PC-9 (cell line): ENCODE measurements at places on chromosomes 3 and 15. TPM values are rescaled to one million over a fixed set of nuclear protein-coding genes. Genes with fewer than 3 reads are reported as not detected.

SOX14 gene
- not detected in 2 replicates for total RNA-seq

TPRG1 gene
- 1.7 and 1.9 TPM in 2 replicates for total RNA-seq

DNA sequence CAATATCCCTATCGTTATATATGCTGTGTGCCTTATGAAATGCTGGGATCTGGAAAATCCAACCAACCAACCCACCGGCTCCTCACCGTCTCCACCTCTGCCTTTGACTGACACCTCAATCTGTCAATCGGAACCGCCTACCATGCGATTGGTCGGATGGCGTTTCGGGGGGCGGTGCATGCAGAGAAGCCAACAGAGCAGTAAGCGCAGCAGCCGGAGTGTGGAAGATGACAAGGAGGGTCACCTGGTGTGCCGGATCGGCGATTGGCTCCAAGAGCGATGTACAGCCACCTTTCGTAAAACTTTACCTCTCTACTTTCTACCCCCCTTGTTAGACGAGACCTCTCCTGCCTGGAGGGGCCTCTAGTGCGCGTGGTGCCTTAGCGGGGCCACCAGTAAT lies 6.3 kb downstream of the CLK3 start:
- H3K4me1 ChIP-seq, result peaks cover 8% of the 10 kb centered on the region
- DNase-seq, result no peak
- H3K4me3 ChIP-seq, result no peak overlapping the region
- no peak overlapping the region for H3K27ac ChIP-seq

DNA sequence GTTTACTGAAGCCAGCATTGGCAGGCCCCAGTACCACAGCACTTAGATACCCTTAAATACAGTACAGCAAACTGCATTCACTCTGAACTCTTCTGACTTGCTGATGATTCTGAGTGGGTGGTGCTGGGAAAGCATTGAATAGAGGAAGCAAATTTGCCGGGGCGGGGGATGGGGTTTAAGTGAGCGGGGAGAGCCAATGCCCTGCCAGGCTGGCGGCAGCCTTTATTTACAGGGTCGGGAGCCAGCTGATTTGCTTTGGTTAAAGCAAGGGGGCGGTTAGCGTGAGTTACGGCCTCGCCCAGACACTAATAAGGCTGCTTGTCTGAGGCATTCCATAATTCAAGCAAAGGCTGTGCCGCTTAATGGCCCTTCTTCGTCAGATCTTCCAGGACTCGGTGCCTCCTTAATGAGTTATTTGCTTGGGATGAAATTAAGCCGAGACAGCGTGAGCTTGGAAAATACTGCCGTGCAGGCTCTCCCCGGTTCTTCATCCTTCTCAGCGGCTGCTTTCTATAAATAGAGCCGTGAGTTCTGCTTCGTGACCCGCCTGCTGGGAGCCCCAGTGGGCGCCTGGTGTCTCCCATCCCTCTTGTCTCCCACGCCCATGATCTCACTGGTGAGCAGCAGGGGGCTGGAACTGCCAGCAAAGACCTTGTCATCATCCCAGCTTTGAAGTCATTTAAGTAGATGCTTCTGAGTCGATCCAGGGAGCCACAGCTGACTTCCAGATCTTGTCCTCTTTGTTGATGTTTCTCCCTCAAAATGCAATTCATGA lies 25.8 kb downstream of the SPSB4 start:
- H3K4me1 ChIP-seq, result no peaks in the 10 kb centered on the region
- no peak overlapping the region for H3K4me3 ChIP-seq
- no peak for DNase-seq

GRCh38 chr3:124075753-124076152 lies 83.8 kb upstream of the ROPN1 start:
- H3K27ac ChIP-seq, result no peak overlapping the region
- H3K27me3 ChIP-seq, result peaks cover 76% of the 10 kb centered on the region
- H3K36me3 ChIP-seq, result no peaks in the 10 kb centered on the region

SEMA7A gene
- total RNA-seq, result 8.3 and 14.5 TPM in 2 replicates

DNA sequence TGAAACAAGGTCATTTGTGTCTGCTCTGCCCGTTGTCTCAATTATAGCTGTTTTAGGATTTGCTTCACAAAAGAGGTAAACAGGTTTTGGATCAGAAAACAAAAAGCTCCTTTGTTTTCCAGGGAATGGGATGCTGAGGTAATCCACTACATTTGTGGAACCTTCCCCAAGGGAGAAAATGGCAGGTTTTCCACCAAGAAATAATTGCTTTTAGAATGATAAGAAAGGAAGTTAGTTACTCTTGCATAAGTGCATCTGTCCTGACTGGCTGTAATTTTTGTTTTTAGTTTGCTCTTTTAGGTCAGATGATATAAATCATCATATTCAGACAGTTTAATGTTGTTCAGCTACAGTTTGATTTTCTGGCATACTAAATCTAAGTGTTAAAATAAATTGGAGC lies 198.5 kb upstream of the COL8A1 start:
- H3K4me3 ChIP-seq, result no peak overlapping the region
- no peak for DNase-seq
- H3K36me3 ChIP-seq, result no peaks in the 10 kb centered on the region
- no peaks in the 10 kb centered on the region for H3K4me1 ChIP-seq
- no peaks in the 10 kb centered on the region for H3K27me3 ChIP-seq
